MCF 10A (cell line): ENCODE measurements at places on chromosomes 16 and 17. TPM values are rescaled to one million over a fixed set of nuclear protein-coding genes. Genes with fewer than 3 reads are reported as not detected.
A peak's percentile ranks its signal among the peaks of the same experiment; 100 is the strongest.

Gene TMC8
- not detected in 2 replicates for total RNA-seq

Gene HELZ
- total RNA-seq: 56.7 and 71.7 TPM in 2 replicates

DNA sequence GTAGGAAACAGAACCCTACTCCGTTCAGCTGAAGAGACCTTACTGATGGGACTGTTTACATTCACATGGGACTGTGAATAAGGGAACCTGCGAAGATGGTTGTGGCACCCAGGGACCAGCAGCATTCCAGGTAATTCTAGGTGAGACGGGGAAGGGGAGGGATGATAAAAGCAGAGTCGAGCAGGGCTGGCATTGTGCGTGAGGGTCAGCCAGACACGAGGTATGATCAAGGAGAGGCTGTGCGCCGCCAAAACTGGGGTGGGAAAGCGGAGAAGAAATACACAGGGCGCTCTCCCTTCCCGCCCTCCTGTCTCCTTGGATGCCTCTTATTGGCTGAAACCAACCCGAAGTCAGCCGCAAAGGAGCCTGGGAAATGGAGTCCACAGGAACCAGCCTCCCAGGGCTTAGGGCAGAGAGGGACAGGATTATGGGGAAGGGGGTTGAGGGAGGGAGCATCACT is 38.4 kb upstream of the CSNK2A2 start:
- peak; percentile 69 for DNase-seq

DNA sequence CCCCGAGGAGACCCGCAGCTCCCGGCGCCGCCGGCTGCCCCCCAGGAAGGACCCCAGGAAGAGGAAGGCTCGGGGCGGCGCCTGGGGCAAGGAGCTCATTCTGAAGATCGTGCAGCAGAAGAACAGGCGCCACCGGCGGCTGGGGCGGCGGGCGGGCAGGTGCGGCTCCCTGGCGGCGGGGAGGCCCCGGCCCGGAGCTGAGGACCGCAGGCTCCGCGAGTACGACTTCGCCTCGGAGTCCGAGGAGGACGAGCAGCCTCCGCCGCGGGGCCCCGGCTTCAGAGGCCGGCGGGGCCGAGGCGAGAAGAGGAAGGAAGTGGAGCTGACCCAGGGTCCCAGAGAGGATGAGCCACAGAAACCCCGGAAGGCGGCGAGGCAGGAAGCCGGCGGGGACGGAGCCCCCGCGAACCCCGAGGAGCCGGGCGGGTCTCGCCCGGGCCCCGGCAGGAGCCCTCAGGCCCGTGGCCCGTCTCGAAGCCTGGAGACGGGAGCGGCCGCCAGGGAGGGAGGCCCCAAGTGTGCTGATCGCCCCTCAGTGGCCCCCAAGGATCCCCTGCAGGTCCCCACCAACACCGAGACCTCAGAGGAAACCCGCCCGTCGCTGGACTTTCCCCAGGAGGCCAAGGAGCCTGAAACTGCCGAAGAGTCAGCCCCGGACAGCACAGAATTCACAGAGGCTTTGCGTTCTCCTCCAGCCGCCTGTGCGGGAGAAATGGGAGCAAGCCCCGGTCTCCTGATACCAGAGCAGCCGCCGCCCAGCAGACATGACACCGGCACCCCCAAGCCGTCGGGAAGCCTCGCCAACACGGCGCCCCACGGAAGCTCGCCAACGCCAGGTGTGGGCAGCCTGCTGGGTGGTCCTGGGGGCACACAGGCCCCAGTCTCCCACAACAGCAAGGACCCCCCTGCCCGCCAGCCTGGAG is 22.3 kb upstream of the ZFPM1 start:
- no peak for DNase-seq

DNA sequence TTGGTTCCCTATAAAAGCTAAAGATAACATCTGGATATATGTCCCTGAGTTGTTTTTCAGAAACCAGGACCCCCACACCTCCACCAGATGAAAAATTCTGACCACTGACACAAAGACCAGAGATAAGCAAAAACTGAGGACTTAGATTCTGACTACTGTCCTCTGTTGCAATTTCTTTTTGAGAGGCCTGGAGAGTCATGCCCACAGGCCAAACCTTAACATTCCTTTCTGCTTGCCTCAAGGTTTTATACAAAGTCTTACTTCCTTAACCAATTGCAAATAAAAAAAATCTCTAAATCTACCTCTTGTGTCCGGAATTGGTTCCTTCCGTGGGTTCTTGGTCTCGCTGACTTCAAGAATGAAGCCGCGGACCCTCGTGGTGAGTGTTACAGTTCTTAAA is 228.5 kb downstream of the ABCC12 start:
- no peak for DNase-seq

- no peak for DNase-seq
Measured at GRCh38 chr17:61131585-61131984, 268.1 kb upstream of the TBX2 start.

DNA sequence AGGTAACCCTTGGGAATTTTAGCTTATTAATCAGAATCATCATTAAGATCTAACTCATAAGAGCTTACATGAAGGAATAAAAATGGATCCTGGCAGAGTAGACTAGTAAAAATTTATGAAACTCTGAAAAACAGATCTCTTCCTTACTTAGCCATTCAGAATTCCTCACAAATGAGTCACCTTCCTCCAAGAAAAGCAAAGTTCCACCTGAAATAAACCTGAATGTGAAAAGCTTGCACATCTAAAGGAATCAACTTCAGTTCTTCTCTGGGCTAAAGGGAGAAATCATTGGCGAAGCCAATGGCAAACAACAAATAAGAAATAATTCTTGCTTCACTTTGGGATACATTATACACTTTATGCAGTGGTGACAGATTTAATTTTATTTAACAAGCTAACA is 22.7 kb downstream of the MYO1D start:
- DNase-seq: peak; percentile 17

DNA sequence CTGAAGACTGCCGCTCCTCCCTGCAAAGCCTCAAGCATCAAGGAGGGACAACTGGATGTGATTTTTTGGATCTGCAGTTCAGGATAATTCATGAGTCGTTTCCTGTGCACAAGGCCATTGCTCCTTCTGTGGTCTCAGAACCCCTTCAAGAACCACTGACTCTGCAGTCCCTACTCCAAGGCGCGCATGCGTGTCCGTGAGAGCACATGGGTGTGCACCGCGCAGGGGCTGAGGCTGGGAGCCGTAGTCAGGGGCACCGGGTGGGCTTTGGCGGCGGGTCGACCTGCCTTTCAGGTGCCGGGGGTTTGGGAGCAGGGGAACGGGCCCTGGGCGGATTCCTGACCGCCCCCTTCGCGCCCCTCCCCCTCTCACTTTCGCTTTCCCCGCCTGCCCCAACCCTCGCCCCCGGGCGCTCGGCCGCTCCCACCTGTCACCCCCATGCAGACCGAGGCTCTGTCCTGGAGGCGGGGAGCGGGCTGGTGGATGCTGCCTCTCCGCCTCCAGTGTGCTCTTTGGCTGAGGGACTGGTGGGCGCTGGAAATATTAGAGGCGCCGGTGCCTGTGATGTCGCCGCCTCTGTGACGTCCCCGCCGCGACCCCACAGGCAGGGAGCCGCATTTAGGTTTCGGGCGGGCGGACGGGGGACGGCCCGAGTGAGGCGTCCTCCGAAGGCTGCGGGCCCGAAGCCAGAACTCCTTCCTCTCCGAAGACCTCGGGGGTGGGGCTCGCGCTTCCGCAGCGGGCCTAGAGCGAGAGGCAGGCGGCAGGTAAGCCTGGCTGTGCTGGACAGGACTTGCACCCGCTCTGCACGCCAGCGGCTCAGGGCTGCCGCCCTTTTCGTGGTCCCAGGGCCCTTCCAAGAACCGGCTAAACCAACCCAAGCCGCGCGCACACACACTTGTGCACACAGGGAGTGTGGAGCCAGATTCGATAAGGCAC is at the start of gene SPATA32:
TSS of gene SPATA32 (minus strand) at position 518 of the 939 bp plus-strand sequence. CDS start at position 440, 78 bp downstream.
- DNase-seq: no peak

GRCh38 chr16:47858333-47858982 is 297.3 kb downstream of the ABCC12 start:
- peak; percentile 23 for DNase-seq

DNA sequence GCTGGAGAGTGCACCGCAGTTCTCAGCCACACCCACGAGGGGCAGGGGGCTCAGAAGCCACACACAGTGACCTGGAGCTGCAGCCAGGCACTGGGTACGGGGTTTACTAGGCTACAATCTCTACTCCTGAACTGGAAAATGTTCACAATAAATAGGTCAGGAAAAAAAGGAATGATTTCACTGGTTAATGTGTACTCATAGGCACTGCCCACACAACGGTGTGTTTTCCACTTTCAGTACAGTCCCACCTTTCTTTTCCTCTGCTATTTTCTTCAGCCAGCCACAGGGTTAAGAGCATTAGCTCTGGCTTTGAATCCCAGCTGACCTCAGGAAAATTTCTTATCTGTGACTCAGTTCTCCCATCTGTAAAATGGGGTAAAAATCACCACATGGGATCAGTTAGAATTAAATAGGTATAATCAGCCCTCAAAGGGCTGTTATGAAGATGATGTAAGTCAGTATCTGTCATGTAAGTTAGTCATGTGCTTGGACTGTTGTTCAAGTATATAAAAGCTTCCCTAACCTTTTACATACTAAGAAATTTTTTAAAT is 35.7 kb downstream of the ZCCHC14 start:
- no peak for DNase-seq

- DNase-seq: no peak
Measured at GRCh38 chr16:88170528-88170991, 212.2 kb upstream of the ZNF469 start.

DNA sequence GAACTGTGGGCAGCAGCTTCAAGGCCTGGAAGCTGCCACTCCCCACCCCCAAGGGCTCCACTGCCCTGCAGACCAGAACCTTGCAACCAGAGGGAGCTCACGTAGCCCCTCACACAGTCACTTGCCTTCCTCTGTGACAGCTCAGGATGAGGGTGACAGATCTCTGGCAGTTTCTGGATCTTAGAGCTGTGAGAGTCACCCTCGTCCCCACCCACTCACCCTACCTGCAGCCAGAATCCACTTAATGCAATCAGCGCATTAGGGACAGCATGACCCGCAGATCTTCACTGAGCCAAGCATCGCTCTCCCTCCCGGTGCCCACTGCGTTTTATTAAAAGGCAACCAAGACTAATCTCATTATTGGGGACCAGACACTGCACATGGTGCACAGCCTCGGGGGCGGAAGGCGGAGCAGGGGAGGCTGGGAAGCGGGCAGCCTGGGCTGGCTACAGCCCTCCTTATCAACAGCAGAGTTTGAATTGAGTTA is 3.5 kb downstream of the CYB561 start:
- no peak for DNase-seq

Gene SLFN12
- total RNA-seq: 6.3 and 8.0 TPM in 2 replicates

DNA sequence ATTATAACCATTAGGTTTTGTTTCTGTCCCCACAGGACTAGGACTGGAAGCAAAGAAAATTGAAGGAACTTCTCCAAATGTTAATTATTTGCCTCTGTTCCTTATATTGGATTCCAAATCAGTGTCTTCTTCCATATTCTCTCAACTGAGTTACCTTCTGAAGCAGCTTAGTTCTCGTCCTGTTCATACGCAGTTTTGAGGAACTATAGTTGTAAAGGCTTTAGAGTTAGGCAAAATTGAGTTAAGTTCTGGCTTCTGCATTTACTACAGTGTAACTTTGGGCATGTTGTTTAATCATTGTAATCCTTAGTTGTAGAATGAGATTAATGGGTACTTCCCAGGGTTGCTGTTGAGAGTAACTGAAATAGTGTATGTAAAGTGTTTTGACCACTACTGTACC is 11.2 kb downstream of the CBFB start:
- DNase-seq: no peak

Gene PRR35
- total RNA-seq: not detected in 2 replicates

Gene HCRT
- not detected in 2 replicates for total RNA-seq

GRCh38 chr17:2883544-2884213 is 87.4 kb downstream of the RAP1GAP2 start:
- DNase-seq: peak; percentile 75

DNA sequence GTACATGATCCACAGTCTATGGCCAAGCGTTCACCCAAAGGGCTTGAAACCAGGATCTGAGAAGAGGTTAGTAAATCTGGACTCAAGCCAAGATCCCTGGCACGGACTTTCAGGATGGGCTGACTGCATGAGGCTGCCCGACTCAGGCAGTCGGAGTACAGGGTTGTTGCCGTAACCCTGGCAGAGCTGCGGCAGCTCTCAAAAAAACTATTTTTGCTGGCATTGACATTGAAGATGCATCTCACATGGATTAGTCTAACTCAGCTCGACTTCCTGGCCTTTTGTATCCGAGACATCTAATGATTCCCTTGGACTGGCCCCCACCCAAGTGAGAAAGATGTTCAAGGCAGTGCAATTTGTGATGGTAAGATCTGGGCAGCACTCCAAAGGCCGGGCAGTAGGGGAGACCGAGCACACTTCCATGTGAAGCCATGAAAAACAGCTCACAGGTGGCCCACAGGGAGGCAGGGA is 6.2 kb downstream of the SLC47A1 start:
- DNase-seq: no peak

DNA sequence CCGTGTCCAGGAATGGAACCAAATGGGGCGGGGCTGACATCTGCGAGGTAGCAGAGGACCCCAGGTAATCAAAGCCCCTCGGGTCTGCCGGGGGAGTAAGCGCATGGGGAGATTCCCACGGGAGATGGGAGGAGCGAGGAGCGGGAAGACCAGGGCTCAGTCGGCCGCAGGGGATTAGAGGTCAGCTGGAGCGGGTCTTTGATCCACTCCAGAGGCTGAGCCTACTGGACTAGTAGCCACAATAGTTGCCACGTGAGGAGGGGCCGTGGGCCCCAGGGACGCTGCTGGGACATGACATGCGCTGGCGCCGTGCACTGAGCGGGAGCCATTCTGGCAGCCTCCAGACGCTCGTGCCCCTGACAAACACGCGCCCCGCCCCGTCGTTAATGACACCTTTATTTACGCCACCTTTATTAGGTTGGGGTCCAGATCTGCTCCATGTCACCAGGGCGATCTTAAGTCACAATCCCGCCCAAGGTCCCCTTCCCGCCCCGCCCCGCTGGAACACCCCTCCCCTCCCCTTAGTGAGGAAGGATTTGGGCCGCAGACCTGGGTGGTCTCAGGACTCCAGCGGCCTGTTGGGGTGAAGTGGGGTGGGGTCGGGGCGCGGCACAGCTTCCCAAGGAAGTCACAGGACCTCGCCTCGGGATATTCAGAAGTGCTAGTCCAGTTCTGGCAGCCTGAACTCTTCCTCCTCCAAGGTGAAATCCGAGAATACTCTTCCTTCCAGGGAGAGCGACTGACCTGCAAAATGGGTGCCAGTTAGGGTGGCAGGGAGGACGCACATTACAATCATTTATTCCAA is 15.0 kb downstream of the PPY start:
- no peak for DNase-seq

GRCh38 chr17:2040219-2040827 is 1.5 kb upstream of the OVCA2 start:
- no peak for DNase-seq

DNA sequence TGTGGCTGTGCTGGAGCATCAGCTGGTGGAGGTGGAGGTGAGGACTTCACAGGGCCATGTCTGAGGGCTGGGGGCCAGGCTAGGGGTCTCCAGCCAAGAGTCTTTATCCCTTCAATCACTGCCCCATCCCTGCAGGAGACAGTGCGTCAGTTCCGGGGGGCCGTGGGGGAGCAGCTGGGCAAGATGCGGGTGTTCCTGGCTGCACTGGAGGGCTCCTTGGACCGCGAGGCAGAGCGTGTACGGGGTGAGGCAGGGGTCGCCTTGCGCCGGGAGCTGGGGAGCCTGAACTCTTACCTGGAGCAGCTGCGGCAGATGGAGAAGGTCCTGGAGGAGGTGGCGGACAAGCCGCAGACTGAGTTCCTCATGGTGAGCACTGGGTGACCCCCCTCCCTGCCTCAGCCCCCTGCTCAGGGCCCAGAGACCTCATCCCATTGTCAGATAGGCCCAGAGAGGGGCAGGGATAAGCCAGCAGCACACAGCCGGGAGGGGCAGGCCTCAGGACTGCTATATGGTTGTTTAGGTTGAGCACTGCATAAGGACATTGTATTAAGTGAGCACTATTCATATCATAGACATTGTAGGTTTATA is 2.3 kb upstream of the PYDC1 start:
- no peak for DNase-seq

Gene PRAC2
- total RNA-seq: not detected in 2 replicates

Gene NPW
- total RNA-seq: 4.9 and 7.7 TPM in 2 replicates

Gene UNC13D
- 3.5 and 7.6 TPM in 2 replicates for total RNA-seq
